ENCODE measurements at places on chromosomes 5 and 9.

DNA sequence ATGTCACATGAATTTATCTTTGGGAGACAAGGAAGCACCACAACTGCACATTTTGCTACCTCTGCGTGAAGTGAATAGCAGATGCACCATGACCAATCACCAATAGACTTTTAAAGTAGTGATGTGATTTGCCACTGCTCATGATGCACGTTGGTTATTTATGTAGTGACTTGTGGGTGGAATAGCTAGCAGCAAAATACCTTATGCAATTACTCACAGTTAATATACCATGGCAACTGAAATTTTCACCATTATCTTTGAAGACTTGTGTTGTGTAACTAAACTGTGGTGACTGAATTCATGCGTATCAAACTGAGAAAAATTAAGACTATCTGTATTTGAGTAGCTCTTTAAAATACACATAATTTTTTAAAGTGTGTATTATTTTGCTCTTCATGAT is 46.2 kb upstream of the TUSC1 start:
- DNase-seq: no peak

DNA sequence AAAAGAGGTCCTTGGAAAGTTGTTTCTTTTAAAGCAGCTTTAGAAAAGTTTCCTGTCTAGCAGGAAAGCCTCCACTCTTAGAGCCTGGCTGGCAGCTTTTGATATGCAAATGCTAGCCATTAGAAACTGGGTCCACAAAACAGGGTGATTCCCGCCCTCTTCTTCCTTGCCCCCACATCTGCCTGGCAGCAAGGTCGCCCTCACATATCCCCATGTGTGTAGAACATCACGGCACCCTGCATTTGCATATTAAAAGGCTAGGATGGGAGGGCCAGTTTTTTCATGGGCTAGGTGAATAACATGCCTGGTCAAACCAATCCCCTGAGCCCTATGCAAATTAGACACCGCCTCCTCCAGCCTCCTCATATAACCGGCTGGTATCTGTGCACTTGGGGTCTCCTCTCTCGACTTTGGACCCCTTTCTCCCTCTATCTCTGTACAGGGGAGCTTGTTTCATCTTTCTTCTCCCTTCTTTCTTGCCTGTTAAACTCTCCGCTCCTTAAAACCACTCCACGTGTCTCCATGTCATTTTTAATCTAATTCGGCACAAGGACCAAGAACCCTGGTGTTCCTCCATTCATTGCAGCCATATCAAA is 426.8 kb upstream of the CTNND2 start:
- DNase-seq: no peak

DNA sequence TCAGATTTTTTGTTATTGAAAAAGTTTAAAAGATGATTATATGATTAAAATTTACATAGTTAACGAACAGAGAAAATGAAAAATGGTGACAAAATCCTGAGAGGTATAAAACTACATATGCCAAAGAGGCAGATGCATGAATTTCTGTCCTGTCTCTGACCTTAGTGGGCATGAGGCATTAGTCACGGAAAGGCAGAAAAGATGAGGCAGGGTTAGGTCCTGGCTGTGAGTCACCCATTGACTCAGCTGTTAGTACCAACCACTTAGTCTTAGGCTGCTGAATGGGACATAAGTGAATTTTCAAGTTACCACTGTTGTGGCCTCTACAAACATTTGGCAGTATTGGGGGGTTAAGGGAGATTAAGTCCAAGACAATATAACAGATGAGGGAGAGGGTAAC is 33.1 kb downstream of the RASA1 start:
- DNase-seq: peak; percentile 7

- no peak for DNase-seq
Observed at GRCh38 chr5:171445644-171446516, 26.4 kb downstream of the FGF18 start.

GRCh38 chr9:135741276-135742219 is 39.6 kb downstream of the KCNT1 start:
- no peak for DNase-seq

DNA sequence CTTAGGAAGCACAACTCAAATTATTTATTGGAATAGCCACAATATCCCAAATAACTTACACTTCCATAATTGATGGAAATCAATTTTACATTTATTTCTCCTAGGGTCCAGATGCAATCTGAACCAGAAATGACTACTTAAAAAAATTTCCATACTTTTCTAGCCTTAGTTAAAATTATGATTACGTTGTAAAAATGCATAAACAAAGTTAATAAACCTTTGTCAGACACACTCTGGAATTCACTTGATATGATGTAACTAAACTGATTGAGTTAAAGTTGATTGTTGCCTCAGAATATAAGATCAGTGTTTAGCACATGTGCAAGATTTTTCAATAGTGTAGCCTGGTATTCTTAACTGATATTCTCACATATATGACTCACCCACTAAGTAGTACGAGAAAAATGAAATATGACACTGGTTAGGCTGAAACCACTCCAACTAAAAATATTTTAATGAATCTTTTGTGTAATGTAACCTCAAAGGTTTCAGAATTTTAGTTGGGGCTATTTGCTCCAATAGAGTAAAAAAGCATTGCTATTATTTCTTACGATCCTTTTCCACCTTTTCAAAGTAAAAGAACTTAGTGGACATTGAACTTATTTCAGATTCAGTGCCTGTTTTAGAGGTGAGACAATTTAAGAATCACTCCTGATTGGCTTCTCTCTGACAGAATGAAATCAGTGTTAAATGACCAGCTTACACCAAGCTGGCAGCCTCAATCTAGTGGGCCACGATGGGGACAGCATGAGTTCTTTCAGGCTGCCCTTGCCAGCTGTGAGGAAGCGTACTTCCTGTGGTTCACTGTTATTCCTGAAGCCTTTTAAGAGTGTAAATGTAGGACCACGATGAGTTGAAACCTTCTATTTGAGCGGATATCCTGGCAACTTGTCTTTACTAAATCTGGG is 277.2 kb upstream of the CDH9 start:
- DNase-seq: no peak

GRCh38 chr5:80713631-80714030 is 58.8 kb upstream of the DHFR start:
- no peak for DNase-seq

GRCh38 chr5:61394078-61394704 is 62.1 kb downstream of the ZSWIM6 start:
- DNase-seq: no peak

GRCh38 chr9:122827761-122828093 is 661 bp downstream of the PDCL start:
- no peak for DNase-seq

DNA sequence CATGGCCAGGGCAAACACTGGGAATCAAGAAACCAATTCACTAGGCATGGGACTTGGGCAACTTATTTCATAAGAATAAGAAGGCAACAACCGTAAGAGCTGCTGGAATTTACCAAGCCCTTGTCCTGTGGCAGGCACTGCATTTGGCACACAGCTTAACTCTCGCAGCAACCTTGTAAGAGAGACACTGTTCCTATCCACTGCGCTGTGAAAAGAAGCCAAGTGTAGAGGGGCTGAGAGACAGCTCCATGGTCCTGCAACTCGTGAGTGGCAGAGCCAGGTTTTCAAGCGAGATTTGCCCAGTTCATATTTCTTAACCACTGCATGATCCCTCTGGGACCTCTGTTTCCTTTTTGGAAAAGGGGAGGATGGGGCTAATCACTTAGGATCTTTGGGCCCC is 129.3 kb upstream of the STC2 start:
- no peak for DNase-seq

GRCh38 chr9:92808726-92809451 is 44.3 kb upstream of the BICD2 start:
- DNase-seq: no peak

GRCh38 chr5:8598996-8599395 is 730.0 kb downstream of the MTRR start:
- DNase-seq: no peak

- DNase-seq: no peak
Observed at GRCh38 chr5:153964880-153965645, 73.6 kb downstream of the FAM114A2 start.

- DNase-seq: no peak
Observed at GRCh38 chr9:107439991-107440456, 49.5 kb downstream of the KLF4 start.

DNA sequence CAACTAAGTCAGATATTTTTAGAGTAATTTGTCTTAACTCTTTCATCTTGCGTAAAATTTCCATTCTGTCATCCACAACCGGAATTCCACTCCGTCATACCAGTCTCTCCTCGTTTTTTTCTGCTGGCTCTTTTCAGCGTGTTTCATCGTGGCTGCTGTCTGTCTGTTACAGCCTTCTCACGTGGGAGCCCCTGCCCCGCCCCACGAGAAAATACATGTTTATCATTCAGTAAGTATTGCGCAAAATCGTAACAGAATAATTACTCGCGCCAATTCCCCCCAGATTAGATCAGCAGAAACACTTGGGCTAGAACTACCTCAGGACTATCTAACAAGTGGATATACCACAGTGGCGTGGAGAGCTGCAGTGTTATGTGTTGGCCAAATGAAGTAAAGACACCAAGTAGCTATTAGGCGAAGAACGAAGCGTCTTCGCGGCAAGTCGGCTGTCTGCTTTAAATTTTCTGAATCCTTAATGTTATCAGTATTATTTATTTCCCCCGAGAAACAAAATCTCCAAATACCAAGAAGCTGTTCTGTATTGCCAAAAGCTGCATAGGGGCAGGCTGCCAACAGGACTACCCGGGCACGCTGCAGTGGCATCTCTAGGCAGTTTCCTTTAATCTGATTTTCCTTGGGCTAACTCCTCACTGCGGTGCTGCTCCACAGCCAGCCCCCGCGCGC is 566 bp upstream of the FOCAD start:
- no peak for DNase-seq

All from activated naive CD8-positive, alpha-beta T cell treated with anti-CD3 and anti-CD28 coated beads, Interleukin-2, amount 50 U/mL, for 16 hours (primary cell).